ENCODE measurements at places on chromosomes 6 and 20.

DNA sequence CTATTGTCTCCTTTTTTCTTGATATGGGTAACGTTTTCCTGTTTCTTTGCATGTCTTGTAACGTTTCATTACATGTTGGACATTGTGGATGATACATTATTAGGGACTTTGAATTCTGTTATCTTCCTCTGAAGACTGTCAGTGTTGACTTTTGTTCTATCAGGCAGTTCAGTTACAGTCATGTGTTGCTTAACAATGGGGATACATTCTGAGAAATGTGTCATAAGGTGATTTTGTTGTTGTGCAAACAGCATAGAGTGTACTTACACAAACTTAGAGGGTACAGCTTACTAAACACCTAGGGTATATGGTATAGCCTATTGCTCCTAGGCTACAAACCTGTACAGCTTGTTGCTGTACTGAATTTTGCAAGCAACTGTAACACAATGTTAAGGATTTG, 64.7 kb downstream of the AK9 start:
- DNase-seq = no peak

DNA sequence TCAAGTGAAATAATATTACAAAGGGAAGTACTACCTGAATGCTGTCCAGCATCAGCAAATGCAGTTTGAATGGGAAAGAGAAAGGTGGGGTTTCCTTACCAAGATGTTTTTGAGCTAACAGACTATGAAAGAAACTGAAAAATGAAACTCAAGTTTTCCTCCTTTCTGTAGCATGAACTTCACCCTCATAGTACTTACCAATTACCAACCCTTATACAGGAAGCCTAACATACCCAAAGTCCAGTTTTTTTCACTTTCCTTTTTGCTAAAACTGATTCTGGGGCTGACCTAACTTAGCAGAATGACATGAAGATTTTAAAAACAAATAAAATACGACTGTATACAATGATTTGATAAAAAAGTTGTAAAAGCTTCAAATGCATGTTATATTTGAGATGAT, 5.2 kb downstream of the ZNFX1 start:
- no peak for DNase-seq

DNA sequence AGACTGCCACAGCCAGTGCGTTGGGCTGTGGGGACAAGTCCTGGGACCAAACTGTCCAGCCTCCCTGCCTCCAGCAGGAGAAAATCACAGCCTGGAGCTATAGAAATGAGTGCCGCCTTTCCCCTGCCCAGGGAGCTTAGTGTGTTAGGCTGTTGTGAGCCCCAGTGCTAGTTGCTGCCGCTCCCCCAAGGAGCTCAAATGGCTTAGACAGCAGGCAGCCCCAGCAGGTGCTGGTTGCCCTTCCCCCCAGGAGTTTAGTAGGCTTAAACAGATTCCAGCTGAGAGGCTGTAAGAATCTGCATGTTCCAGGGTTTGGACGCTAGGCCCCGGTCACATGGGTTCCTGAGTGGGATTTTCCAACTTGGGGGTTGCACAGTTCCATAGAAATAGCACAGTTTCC, 27.2 kb upstream of the HMGN3 start:
- no peak for DNase-seq

DNA sequence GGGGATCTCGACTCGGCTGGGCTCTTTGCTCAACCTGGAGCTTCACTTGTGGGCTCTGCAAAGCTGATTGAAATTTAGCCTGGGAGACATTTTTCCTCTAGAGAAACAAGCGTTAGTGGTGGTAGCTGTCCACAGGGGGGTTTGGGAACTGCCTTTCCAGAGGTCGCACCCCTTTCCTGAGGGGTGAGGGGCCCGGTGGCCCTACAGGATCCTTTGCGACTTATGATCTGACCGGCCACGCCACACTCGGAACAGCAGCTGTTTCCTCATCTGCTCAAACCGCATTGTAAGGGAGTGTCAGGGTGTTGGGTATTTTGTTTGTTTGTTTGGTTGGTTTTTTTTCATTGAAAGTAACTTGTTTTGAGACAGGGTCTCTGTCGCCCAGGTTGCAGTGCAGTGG, 21.0 kb downstream of the PNLDC1 start:
- DNase-seq = no peak

GRCh38 chr20:57704245-57704644, 5.6 kb downstream of the PMEPA1 start:
- no peak for DNase-seq

DNA sequence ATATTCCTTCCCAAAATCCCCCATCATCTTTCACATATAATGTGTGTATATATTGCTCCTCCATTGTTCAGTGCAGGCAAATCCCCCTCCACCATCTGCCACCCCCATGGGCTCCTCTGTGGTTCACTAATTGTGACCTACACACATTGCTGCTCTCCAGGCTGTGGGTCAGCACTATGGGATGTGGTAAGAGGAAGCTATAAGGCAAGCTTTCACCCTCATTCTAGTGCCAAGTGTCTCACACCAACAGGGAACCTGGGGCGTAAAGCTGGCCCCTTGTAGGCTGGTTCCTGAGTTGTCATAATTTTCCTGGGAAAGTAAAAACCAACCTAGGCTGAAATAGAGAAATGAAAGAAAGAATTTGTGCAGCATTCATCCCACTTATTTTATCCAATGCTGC, 16.8 kb downstream of the FKBP1A start:
- DNase-seq = no peak

GRCh38 chr6:162177746-162178145, 549.8 kb downstream of the PRKN start:
- no peak for DNase-seq

GRCh38 chr6:35149891-35150566, 8.9 kb upstream of the TCP11 start:
- no peak for DNase-seq

DNA sequence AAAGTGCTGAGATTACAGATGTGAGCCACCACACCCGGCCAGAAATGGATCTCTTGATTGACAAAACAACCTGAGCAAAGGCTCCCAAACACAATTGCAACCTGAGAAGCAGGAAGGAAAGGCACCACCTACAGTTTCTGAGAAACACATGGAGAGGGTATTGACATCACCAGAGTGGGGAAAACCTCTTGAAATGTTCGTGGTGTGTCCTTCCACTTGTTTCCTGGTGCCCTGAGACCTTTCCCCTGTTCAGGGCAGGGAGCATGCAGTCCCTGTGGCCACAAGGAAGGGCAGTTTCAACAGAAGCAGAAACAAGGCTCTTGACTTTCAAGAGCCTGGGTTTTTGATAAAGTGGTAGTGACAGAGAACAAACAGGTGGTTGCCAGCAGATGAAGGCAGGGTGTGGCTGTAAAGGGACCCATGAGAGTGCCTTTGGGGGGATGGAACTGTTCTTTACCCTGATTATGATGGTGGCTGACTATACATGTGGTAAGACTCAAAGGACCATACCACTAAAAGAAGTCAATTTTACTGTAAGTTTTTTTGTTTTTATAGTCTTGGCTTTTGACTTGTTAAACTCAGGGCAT, 3.2 kb upstream of the BPIFA1 start:
- no peak for DNase-seq

DNA sequence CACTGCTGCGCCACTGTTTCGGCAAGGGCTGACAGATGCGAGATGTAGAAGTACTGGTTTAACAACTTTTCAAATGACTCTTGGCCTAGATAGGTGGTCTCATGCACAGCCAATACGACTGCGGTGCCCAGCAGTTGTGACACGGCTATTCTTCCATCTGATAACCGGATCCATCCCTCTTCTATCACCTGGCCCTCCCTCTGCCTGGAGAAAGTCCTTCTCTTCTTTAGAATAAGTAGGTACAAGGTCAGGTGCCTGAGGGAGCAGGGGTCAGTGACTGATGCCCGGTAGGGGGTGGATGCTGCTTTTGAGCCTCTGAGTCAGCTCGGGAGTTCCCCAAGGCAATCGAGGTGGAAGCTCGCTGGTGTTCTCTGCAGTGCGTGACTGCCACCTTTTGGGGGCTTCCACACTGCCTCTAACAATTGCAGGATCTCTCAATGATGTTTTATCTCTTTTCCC, 166.8 kb upstream of the GRIK2 start:
- no peak for DNase-seq

DNA sequence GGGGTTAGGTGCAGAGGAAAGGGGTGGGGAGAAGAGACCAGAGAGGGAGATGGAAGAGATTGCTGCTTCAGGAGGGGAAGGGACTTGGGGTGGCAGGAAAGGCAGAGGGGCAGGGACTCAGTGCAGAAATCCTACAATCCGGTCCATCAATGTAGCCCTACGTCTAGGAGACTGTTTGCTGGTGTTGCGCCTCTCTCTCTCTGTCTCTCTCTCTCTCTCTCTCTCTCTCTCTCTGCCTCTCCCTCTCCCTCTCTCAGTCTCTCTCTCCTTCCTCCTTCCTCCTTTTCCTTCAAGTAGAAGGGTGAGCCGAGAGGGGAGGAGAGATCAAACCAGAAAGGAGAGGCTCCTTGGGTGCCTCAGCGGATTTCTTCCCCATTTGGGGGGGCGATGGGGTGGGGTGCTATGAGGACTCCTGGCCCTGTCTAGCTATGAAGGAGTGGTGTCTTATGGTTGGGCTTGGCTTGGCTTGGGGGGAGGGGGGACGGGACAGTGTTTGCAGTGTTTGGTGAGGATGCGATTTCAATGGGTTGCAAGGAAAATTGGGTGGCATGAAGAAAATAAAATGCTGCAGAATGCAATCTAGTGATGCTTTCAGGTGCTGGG, 181.2 kb downstream of the TBXT start:
- DNase-seq = no peak

- no peak for DNase-seq
Observed at GRCh38 chr20:62553136-62553837, 77.5 kb upstream of the GATA5 start.

DNA sequence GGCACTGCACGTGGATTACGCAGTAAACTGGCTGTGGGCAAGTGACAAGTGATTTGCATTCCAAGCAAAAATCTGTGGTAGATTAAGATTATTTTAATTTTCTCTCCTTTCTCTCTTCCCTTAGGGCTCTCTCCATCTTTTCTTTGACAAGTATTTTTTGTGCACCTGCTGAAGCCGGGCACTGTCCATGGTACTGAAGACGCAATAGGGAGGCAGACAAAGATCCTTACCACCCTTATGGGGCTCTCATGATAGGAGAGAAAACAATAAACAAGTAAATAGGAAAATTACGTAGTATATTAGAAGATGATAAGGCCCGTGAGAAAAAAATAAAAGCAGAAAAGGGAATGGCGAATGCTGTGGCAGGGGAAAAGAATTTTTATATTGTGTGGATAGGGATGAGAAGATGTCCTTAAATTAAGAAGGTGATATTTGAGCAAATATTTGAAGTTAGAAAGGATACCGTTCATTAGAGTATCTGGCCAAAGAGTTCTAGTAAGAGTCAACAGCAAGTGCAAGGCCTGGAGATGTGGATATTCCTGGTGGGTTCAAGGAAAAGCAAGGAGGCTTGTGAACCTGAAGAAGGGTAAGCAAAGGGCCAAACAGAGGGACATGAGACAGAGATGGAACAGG, 146.0 kb downstream of the LAMP5 start:
- peak; percentile 11 for DNase-seq

- no peak for DNase-seq
Observed at GRCh38 chr6:106659859-106660258, 30.5 kb downstream of the QRSL1 start.

DNA sequence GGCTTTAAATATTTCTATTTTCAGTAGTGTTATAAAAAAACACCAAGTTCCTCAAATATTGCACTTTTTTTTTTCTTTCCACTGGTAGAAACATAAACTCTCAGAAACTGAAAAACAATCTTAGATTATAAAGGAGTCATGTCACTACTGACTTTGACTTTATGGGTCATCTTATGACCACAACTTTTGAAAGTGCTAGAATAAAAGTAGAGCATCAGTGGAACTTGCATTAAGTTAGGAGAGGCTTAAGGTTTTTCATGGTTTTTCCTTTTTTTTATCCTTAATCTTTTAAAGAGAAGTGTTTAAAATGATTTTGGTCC, 56.6 kb upstream of the SUPT3H start:
- DNase-seq = no peak

GRCh38 chr20:10483691-10484090, 48.6 kb downstream of the SLX4IP start:
- DNase-seq = no peak

- DNase-seq = no peak
Observed at GRCh38 chr6:14353798-14354197, 236.2 kb downstream of the CD83 start.

DNA sequence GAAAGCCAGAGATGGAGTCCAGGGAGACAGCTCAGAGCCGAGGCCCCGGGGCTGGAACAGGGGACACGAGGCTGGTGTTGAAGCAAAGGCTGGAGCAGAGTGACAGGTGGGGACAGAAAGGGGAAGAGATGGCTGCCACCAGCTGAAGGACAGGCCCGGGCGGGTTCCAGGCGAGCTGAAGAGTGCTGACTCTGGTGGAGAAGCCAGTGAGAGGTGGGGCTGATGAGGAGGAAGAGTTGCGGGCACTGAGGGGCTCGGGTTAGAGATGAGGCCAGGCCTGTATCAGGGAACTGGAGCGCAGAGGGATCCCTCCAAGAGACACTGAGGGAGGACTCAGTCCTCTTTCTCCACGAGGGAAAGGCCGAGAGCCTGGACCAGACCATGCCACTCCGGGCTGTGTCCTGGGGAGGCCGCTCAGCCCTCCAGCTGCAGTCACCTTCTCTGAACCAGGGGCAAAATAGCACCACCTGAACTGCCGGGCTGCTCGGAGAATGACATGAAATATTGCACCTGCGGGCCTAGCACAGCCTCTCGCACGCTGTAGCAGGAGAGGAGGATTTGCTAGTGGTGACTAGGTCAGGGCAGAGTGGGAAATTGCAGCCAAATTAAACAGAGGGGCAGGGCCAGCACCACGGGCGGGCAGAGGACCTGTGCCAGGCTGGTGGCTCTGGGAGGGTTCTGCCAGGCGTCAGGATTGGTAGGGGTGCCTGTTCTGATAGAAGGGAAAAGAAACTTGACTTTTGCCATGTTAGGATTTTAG, 175.9 kb downstream of the ZDHHC14 start:
- no peak for DNase-seq

- DNase-seq = no peak
Observed at GRCh38 chr6:82704045-82704444, 340.4 kb downstream of the TPBG start.

DNA sequence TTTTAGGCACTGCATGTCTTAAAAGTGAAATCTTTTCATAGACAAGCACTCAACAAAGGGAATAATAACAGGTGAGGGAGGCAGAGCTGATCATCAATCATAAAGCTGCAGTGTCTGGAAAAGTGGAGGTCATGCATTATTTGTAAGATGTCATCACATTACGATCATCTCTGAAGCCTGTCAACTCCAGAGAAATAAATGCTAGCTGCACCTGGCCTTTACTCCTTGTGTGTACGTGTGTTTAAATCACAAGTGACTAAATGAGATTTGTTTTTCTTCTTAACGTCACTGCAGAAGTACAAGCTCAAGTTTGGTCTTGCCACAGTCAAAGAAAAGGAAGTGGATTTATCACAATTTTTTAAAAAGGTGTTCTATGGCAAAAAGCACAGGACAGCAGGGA, 275.5 kb upstream of the SGK1 start:
- DNase-seq = no peak

DNA sequence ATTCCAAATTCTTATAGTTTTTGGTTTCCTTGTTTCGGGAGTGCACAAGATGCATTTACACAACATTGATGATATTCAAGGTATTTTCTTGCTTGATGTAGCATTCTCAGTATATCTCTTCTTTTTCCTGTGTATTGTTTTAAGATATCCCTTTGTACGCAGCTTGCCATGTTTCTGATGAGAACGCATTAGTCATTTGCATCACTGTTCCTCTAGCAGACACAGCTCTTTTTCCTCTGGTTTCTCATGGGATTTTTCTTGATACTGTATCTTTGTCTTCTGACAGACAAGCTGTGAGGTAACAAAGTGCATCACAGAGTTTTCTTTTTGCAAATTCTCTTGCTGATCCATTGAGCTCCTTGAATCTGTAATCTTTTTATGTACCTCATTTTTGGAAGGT, 146.4 kb downstream of the SLC22A3 start:
- DNase-seq = no peak

All from AG10803 (cell line).